Right renal pelvis (tissue), 4 donors: ENCODE measurements at places on chromosomes 4 and X.
A peak's percentile ranks its signal among the peaks of the same experiment; 100 is the strongest.

DNA sequence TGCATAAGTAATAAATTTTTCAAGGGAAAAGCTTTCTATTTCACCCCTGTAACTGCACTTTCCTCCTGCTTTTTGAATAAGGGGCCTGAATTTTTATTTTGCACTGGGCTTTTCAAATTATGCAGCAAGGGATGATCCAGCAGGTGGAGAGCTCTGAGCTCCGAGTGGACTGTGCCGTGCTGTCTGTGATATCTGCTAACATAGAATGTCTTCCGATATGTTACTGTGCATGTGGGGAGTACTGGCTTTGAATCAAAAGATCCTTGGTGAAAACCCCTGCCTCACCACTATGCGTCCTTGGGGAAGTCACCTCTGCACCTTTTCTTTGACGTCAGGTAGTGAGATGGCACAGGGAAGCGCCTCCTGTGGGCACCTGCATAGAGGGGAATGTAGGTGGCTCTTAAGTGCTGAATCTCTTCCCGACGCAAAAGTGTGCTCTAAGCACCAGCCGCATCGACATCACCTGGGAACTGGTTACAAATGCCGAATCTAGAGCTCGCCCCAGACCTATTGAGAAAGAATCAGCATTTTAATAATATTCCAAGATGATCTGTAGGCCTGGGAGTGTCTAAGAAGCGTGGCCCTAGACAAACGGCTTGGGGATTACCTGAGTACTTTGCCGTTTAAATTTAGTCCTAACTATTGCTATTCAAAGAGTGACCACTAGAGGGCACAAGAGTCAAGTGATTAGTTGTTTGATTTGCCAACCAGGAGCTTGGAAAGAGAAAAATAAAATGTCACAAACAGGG lies 19.2 kb upstream of the WFS1 start:
- DNase-seq: peak; percentile 78

GRCh38 chrX:153398275-153398960 lies 2.7 kb downstream of the PNMA6E start:
- no peak for DNase-seq

DNA sequence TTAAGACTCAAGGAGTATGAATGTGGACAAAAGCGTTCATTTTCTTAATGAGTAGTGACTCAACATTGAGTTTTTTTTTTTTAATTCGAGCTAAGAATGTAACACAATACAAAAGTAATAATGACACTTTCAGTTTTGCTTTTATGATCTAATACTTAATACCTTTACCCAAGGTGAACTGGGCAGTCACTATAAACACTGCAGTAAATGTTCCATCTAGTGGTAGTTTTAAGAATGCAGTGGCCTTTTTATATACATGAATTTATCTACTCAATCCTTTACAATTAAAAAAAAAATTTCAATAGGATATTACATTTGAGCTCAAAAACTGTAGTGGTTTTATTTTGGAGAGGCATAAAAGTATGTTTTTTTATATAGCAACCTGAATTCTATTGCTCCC lies 33.9 kb downstream of the PDK3 start:
- no peak for DNase-seq

DNA sequence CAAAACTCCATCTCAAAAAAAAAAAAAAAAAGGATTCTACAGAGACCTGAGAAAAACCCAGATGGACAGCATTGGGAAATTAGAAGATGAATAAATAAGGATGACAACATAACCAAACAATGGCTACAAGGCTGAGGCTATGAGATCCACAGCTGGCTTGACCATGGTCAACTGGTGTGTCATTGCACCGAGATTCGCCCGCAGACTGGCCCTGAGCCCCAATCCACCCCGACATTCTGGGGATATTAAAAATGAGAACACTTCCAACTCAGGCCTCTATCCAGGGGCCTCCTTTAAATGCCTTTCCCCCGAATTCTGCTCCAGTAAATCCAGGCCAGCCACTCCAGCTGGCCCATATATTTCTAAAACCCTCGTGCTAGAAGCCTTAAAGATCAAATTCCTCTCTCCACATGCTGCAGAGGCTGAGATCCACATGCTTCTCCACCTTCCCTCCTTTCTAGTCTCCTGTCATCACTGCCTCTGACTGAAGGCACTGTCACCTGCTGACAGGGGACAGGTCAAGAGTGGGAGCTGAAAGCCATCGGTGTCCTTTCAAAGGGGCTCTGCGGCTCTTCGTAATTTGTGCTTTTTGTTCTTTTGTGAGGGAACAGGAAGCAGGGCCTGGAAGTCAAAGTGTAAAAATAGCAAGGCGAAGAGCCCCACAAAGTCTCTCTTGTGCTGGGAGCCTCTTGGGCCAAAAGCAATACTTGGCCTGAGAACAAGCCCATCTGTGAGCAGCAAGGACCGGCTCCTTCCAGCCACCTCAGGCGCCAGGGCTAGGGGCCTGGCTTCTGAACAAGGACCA lies 203.7 kb downstream of the NSUN7 start:
- DNase-seq: no peak
